ENCODE measurements at places on chromosomes 1 and 21.

GRCh38 chr1:180630408-180631193 lies 1.2 kb upstream of the XPR1 start:
- DNase-seq = no peak

GRCh38 chr1:233598891-233599541 lies 14.9 kb upstream of the KCNK1 start:
- DNase-seq = no peak

DNA sequence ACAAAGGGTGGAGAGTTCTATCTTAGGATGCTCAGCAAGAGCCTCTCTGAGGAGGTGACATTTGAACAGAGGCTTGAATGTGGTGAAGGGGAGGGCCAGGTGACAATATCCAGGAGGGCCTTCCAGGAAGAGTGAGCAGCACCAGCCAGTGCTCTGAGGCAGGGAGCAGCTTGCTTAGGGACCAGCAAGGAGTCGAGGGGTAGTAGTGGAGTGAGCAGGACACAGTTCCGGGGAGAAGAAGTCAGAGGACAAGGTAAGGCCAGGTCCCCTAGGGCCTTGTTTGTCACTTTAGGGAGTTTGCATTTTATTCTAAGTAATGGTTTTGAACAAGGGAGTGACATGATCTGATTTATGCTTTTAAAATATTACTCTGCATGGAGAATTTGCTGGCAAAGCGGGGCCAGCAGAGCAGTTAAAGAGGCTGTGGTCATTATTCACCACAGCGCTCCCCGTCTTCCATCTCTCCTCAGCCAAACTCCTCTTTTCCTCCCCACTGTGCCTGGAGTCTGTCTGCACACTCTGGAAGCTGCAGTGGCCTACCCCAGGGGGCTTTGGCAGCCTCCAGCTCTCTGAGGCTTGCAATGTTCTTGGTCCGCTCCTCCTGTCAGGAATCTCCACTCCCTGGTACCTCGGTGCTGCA lies 17.0 kb upstream of the CSF1 start:
- DNase-seq = no peak

GRCh38 chr1:183827801-183828200 lies 22.9 kb downstream of the RGL1 start:
- no peak for DNase-seq

- peak; percentile 61 for DNase-seq
These were observed 5.1 kb upstream of the ARHGEF2 start for GRCh38 chr1:155983191-155984024.

DNA sequence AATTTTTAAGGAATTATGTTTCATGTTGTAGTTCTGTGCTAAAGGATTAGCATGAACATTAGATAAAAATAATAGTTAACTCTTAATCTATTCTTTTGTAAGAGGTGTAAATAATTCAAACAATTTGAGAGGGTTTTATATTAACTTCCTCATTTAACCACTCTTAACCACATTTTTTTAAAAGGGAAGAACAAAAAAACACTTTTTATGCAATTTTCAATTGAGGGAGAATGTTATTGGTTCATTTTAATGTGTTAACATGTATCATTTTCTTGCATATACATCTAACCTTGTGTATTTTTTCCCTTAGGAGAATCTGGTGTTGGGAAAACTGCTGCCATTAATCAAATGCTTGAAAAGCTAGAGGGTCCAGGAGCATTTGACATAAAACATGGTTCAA lies 169.0 kb downstream of the LBR start:
- DNase-seq = no peak

DNA sequence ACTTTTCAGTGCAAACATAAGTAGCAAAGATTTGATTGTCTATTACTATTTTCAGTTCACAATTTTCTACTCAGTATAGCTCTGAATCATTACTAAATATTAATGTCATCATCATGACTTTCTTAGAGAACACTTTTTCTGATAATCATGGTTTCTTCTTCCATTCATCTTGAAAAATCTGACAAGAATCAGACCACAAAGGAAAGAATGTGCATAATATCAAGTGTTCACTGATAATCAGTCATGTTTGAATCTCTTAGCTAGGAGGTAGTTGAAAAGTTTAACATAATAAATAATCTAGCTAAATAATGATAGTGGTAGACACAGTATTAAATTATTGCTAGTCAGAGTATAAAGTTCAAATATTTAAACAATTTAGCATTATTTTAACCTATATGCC lies 133.2 kb downstream of the BRINP3 start:
- no peak for DNase-seq

Measured in keratinocyte (primary cell).